ENCODE measurements at places on chromosomes 2 and 18.

- DNase-seq: no peak
Observed at GRCh38 chr2:144146076-144146475, 373.8 kb downstream of the ZEB2 start.

DNA sequence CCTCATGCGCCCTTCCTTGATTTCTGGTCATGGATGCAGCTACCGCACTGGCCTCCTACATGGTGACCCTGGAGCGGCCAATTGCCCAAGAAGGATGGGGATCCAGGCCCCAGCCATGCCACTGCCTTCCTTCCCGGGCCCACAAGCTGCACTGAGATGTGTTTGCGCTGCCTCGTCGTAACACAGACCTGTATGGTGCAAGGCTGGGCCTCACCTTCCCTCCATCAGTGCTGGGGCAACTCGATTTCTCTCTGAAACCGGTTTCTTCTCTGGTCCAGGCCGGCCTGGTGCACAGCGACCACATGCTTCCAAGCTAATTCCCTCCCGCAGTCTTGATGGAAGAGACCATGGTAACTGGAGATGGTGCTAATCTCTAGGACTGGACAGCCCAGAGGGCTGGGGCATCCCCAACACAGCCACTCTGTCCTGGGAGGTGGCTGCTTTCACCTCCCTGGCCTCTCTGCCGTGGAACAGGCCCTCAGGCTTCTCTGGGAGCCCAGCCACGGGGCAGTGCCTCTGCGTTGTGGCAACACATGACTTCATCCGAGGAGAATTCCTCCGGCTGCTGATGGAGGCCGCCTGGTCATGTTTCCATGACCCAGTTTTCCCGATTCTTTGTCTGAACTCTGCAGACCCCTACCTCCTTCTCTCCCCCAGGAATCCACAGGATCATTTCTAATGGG lies 184.2 kb downstream of the GLI2 start:
- peak; percentile 13 for DNase-seq

DNA sequence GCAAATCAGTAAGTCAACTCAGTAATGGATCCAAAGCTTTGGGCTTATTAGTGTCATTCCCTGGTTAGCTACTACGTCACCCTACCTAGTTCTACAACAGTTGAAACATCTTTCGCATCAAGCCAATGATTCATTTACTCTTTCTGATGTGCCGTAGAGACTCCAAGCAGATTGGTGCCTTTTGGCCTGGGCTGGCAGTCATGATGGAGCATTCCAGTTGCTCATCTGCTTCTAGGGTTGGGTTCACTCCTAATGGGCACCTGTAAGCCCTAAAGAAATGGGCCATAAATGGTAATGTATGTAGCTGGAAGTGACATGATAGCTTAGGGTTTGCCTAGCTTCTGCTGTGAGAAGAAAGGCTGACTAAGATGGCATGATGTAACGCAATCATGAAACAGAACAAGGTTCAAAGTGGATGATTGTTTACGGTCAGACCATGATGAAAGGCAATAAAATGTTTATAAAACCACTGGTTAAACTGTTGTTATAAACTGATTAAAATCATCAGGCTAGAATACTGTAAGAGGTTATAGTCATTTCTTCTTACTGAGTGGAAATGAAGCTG lies 20.4 kb upstream of the CCL20 start:
- DNase-seq: no peak

DNA sequence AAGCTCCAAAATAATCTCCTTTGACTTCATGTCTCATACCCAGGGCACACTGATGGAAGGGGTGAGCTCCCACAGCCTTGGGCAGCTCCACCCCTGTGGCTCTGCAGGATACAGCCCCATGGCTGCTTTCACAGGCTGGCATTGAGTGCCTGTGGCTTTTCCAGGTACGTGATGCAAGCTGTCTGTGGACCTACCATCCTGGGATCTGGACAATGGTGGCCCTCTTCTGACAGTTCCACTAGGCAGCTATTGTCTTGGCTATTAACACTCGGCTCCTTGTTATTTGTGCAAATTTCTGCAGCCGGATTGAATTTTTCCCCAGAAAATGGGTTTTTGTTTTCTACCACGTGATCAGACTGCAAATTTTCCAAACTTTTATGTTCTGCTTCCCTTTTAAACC lies 634.2 kb downstream of the TSN start:
- DNase-seq: peak; percentile 29

DNA sequence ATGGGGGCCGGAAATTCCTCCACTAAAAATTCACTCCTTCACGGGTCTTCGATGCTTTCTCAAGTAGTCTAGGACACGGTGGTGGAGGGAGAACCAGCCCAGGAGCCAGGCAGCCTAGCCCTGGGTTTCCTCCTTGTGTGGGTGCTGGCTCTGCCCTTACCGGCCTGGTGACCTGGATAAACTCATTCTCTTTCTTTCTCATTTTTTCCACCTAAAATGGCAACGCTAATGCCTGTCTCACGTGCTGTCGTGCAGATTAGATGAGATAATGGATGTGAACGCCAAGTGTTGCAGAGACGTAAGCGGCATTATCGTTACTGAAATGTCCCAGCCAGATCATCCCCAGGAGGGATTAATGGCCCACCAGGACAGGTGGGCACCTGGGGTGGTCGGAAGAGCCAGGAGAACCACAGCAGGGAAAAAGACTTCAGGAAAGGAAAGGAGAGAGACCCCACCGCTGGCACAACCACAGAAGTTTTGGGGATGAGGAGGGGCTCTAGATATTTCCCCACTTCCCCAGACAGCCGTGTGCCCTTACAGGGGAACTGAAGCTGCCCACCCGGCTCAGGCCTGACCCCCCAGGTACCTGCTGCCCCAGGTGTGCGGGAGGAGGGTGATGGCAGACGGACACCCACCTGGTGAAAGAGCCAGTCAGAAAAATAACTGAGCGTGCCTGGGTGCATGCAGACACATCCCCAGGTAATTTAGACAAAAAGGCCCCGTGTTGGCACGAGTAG lies 100.8 kb upstream of the ASAP2 start:
- no peak for DNase-seq

- DNase-seq: no peak
Observed at GRCh38 chr2:189492451-189492850, 51.2 kb downstream of the WDR75 start.

GRCh38 chr2:238682536-238682935 lies 165.3 kb upstream of the TWIST2 start:
- no peak for DNase-seq

- DNase-seq: no peak
Observed at GRCh38 chr2:26456440-26457250, 21.3 kb downstream of the OTOF start.

DNA sequence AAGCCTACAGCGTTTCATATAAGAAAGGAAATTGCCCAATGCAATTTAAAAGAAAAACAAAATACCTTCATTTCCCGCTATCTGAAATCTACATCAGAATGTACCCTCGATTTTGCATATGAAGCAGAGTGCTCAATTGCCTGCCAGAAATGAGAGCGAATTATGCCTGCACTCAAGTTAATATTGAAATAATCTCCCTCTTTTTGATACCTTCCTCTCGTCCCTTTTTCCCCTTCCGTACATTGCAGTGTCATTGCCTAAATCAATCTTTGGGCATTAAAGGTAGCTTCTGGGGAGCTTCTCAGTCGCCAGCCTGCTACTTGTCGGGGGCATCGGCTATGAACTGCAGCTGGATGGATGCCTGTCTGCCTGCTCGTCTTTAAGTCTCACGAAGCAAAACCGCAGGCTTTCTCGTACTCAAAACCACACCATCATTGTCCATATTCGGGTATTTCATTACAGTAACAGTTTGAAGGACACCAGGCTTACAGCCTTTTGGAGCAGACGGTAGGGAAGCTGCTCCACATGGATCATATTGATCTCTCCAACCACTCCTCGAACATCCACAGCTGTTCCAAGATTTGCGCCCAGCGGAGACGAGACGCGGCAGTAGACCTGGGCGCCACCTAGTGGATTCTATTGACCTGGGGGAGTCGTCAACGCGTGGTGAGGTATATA lies 64.0 kb upstream of the HNRNPA3 start:
- DNase-seq: peak; percentile 85

GRCh38 chr2:17104454-17104853 lies 413.8 kb downstream of the RAD51AP2 start:
- no peak for DNase-seq

GRCh38 chr2:172739661-172740266 lies 4.1 kb downstream of the RAPGEF4 start:
- no peak for DNase-seq

- no peak for DNase-seq
Observed at GRCh38 chr2:6073191-6074088, 381.3 kb downstream of the SOX11 start.

GRCh38 chr18:40577981-40578365 lies 1377.1 kb upstream of the PIK3C3 start:
- no peak for DNase-seq

- DNase-seq: no peak
Observed at GRCh38 chr2:216535454-216535995, 36.9 kb downstream of the RPL37A start.

- DNase-seq: no peak
Observed at GRCh38 chr18:27447930-27448329, 262.8 kb upstream of the CHST9 start.

- no peak for DNase-seq
Observed at GRCh38 chr2:46564350-46564749, 85.0 kb downstream of the TMEM247 start.

GRCh38 chr2:177886824-177887223 lies 185.8 kb downstream of the PDE11A start:
- no peak for DNase-seq

DNA sequence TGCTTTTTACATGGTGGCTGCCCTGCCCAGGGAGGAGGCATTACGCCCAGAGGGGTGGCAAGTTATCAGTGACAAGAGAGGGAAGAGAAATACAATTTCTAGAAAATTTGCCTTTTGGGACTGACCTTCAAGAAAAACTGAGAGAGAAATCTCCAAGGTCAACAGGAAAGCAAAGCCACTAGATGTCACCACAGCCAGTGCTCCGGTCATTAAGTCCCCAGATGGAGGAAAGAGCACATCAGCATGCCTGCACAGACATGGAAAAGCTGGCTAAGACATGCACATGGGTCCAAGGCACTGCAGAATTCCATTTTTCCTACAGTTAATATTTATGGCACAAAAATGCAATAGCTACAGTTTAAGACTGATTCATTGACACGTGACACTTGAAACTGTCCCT lies 21.0 kb downstream of the FHL2 start:
- DNase-seq: no peak

GRCh38 chr18:47983946-47984345 lies 53.5 kb upstream of the SMAD2 start:
- DNase-seq: no peak

GRCh38 chr18:399631-400135 lies 100.8 kb downstream of the COLEC12 start:
- DNase-seq: no peak

DNA sequence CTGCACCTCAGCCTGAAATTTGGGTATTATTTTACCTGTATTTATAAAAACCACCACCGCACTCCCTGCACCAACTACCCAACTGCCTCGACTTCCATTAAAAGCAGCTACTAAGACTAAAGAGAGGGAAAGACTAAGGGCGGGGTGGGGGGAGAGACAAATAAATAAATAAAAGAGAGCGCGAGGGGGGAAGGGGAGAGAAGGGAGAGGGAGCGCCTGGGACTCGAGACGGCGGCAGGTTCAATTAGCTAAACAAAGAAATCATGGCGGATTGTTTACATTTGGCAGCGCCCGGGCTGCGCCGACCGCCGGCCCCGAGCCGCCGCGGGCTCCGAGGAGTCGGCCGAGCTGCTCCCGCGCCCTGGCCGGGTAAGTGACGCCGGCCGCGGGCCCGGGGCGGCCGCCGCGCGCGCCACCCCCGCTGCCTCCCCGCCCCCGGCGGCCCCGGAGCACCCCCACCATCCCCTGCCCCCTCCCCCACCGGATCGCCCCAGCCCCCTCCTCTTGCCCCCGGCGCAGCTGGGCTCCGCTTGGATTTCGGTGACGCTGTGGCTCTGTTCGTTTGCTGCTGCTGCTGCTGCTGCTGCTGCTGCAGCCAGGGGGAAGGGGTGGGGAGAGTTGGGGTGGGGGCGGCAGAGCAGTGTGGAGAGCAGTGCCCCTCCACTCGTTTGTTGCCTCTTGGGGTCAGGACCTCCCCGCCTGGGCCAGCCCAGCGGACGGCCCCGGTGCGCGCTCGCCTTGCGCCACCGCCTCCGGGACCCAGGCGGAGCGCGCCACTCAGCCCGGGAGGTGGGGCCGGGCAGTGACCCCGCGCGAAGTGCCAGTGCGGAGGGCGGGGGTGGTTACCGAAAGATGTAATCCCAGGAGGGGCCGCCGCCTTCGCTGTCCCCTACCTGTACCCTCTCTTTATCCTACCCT lies 187.2 kb upstream of the FANCL start:
- DNase-seq: peak; percentile 53

DNA sequence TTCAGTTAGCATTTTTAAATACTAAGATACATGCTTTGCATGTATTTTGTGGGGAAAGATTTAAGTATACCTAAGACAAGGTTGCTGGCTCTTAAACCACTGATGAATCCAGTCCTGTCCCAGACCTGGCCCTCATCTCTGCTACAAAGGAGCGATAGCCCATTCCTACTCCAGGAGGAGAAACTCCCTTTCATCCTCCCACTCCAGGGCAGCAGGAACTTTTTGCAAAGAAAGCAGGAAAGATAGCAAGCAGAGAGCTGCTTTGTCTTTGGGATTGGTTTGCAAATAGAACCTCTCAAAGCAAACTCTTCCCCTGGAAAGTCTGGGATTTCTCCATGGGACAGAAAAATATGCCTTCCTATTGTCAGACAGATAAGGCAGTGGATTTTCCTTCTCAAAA lies 43.6 kb upstream of the COPS8 start:
- DNase-seq: no peak

GRCh38 chr2:104312684-104313083 lies 541.2 kb upstream of the POU3F3 start:
- DNase-seq: no peak

GRCh38 chr2:179272406-179273192 lies 8.0 kb upstream of the SESTD1 start:
- DNase-seq: no peak

Data from head of caudate nucleus (tissue), 42 donors.